NCI-H82 (cell line): ENCODE measurements at places on chromosomes 1 and 21.

GRCh38 chr1:214660190-214660589 is 57.2 kb downstream of the CENPF start:
- DNase-seq, result no peak

DNA sequence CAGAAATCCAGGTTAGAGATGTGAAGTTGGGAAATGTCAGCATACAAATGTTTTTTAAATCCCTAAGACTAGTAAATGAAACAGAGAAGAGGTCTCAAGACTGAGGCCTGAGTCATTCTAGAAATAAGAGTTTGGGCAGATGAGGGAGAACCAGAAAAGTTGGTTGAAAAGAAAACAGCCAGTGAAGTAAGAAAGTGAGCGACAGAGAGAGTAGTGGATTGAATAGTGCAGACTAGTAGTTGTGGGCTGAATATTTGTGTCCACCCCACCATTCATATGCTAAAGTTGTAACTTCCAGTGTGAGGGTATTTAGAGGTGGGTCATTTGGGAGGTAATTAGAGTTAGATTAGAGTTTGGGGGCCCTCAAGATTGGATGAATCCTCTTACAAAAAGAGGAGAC is 889.2 kb downstream of the TTLL7 start:
- no peak for DNase-seq

GRCh38 chr1:85049735-85050166 is 1.5 kb upstream of the MCOLN3 start:
- peak; percentile 15 for DNase-seq

- no peak for DNase-seq
Observed at GRCh38 chr1:192162376-192162775, 4.1 kb downstream of the RGS18 start.

- no peak for DNase-seq
Observed at GRCh38 chr21:36696390-36697059, 2.4 kb upstream of the SIM2 start.

DNA sequence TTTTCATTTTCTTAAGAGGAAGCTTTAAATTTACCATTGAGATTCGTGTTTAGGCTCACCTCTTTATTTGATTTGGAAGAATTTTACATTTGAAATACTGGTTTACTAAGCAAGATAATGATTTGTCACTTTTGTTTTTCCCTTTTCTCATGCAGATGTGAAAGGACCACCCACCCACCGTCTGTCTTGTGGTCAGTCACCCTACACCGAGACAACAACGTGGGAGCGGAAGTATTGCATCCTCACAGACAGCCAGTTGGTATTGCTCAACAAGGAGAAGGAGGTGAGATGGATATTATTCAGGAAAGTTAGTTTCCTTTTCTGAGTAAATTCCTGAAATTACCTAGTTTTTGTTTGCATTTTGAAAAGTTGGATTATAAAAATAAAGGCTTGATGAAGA is 189.5 kb downstream of the RASAL2 start:
- no peak for DNase-seq

- DNase-seq, result no peak
Observed at GRCh38 chr1:3038571-3039181, 17.4 kb downstream of the ACTRT2 start.

- DNase-seq, result peak; percentile 82
Observed at GRCh38 chr1:74468982-74469603, 43.3 kb downstream of the LRRC53 start.
